ENCODE measurements at places on chromosomes 12 and 14.

DNA sequence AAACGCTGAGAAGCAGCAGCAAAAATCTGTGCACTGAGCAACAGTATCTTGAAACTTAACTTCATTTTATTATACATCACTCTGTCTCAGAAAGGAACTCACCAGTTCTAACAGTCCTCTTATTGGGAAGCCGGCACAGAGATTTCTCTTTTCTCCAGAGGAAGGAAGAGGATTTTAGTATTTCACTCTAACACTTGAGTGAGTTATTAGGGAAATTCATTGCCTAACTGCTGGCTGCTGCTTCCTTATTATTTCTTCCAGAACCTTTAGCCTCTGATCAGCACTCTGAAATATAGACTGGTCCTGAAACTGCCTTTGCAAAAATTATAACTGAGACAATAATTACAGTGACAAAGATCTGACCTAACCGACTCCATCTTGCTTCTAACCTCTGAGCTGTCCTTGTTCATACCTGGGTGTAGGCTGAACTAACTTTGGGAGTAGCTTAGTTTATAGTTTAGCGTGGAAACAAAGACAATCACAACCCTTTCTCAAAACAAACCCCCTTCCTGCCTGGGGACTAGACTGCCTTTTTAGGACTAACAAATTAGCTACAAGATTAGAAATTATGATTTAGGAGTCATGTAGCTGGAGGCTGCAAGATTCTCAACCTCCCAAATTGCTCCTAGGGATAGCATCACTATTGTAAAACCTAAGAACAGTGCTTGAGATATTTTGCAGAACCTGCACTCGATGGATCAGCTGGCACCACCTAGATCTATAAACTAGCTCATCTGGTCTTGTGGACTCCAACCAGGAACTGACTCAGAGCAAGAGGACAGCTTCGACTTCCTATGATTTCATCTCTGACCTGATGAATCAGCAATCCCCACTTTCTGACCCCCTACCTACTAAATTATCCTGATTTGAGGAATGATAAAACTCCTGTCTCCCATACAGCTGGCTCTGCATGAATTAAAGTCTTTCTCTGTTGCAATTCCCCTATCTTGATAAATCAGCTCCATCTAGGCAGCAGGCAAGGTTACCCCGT is 117.5 kb downstream of the DYRK2 start:
- DNase-seq: no peak

DNA sequence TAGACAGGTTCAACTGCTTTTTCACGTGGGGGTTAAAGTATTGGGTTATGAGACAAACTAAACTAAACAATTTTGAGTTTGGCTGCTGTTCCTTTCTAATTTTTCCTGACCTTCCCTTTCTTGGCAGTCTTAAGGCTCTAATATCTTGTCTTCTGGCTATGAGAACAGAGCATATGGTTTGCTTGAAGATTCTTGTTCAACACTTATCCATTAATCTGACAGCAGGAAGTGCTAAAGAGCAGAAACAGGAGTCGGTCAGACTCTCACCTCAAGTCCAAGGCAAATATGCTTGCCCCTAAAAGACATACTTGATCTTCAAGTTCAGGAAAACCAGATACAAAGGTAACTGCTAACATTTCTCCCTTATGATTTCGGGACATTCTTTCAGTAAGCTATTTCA is 52.6 kb upstream of the KCNJ8 start:
- no peak for DNase-seq

DNA sequence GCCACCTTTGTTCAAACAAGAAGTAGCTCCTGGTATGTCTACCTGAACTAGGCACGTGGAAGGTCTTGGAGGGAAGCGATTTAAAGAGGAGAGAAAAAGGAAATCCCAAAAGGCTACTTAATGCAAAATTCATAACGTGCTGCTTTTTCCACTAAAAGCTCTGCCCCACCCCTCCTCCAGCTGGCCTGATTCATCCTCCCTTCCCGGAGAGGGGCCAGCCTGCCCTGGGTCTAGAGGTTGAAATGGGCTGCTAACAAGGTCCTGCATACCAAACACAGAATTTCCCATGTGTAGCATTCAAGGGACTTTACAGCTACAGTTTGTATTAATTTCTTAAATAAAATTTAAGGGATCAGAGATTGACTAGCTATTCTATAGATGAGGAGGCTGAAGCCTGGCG is 83.2 kb downstream of the KNTC1 start:
- DNase-seq: no peak

DNA sequence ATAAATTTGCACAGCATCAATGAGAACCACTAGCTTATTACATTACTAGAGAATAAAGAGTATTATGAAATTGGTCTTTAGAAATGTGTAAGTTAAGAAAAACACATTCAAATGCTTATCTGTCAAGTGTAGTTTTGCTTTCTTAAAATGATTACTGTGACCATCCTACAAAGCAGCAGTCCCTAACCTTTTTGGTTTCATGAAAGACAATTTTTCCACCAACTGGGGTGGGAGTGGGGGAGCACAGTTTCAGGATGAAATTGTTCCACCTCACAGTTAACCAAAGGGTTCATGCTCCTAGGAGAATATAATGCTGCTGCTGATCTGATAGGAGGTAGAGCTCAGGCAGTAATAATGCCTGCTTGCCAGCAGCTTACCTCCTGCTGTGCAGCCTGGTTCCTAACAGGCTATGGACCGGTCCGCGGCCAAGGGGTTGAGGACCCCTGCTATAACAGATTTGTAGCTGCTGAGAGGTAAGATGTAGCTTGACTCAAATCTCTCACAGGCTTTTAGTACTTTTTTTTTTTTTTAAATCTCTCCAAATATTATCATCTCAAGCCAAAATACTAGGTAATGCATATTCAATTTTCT is 45.4 kb downstream of the PPP4R3A start:
- DNase-seq: no peak

GRCh38 chr12:21296348-21296747 is 38.4 kb downstream of the SLCO1A2 start:
- DNase-seq: no peak

- no peak for DNase-seq
Observed at GRCh38 chr12:32140877-32141276, 34.2 kb downstream of the BICD1 start.

DNA sequence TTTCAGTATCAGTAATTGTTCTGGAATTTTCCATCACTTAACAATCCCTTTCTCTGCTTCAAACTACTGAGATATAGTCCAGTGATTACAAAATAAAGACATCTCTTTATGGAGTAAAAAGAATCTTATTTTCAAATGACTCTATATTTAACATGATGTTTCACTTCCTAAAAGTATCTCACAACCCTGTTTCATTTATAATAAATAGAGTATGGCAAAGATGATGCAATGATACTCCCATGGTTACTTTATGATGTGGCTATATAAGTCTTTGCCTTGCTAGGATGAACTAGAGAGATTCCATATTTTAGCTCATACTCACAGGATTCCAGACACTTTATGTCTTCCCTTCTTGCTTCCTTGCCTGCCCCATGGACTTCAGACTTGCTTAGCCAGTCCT is 953.5 kb upstream of the MDGA2 start:
- DNase-seq: no peak

GRCh38 chr12:58067610-58068387 is 126.4 kb downstream of the ATP23 start:
- no peak for DNase-seq

GRCh38 chr14:21191809-21192446 is 36.1 kb upstream of the OR5AU1 start:
- peak; percentile 38 for DNase-seq

GRCh38 chr14:95683793-95684192 is 2.4 kb upstream of the TCL1B start:
- DNase-seq: no peak

GRCh38 chr14:89485264-89485663 is 68.2 kb upstream of the FOXN3 start:
- DNase-seq: no peak

DNA sequence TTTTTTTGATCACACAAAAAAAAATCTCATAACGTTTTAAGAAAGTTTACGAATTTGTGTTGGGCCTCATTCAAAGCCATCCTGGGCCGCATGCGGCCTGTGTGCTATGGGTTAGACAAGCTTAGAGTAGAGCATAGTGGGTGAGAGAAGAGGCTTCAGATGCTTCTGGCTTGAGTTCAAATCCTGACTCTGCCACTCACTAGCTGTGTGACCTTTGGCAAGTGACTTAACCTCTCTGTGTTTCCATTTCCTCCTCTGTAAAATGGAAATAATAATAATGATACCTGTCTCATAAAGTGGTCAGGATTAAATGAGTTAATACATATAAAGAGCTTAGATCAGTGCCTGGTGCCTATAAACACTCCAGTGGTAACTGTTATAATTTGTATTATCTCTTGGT is 6.2 kb downstream of the P2RX4 start:
- no peak for DNase-seq

DNA sequence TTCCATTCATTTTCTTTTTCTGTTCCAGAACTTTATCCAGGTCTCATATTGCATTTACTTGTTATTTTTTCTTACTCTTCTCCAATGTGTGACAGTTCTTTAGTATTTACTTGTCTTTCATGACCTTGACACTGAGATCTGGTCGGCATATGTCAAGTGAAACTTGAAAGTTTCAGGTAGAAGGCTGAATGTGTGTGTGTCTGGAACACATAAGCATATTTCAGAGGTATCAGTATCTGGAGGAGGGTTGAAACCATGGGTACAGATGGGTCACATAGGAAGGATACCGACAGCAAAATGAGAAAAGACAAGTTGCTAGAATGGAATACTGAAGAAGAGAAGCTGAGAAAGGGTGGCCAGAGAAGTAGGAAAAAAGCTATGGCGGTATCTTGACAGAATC is 22.5 kb upstream of the PTGDR start:
- no peak for DNase-seq

- no peak for DNase-seq
Observed at GRCh38 chr14:64074961-64075612, 219.1 kb downstream of the ESR2 start.

DNA sequence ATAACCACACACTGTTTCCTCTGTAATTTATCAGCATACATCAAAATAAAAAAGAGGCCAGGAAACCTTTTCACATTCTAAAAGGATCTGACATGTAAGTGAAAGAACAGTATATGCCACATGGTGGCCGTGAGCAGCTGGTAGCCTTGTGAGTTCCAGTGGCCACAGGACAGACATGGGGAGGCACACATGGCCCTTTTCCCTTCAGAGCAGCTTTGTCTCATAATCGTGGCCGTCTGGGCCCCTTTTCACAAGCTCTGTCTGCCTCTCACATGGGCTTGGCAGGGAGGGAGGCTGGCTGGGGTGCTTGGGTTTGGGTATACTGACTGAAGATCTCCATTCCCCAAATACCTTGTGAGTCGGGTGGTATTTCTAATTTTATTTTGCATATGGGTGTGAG is 1.5 kb upstream of the ZDHHC22 start:
- no peak for DNase-seq

- no peak for DNase-seq
Observed at GRCh38 chr14:100504372-100505078, 82.7 kb downstream of the BEGAIN start.

Data from activated T-helper 9 cell treated with anti-CD3 and anti-CD28 coated beads, Interleukin-2, amount 50 U/mL, for 16 hours (primary cell).